ENCODE measurements at places on chromosomes 2 and 18.

GRCh38 chr2:103138123-103138901, 376.5 kb downstream of the TMEM182 start:
- DNase-seq = no peak

GRCh38 chr2:120594856-120595685, 140.6 kb upstream of the GLI2 start:
- DNase-seq = no peak

GRCh38 chr2:182824767-182825158, 41.7 kb downstream of the FRZB start:
- no peak for DNase-seq

- no peak for DNase-seq
Measured at GRCh38 chr2:235191978-235192377, 240.2 kb downstream of the SH3BP4 start.

DNA sequence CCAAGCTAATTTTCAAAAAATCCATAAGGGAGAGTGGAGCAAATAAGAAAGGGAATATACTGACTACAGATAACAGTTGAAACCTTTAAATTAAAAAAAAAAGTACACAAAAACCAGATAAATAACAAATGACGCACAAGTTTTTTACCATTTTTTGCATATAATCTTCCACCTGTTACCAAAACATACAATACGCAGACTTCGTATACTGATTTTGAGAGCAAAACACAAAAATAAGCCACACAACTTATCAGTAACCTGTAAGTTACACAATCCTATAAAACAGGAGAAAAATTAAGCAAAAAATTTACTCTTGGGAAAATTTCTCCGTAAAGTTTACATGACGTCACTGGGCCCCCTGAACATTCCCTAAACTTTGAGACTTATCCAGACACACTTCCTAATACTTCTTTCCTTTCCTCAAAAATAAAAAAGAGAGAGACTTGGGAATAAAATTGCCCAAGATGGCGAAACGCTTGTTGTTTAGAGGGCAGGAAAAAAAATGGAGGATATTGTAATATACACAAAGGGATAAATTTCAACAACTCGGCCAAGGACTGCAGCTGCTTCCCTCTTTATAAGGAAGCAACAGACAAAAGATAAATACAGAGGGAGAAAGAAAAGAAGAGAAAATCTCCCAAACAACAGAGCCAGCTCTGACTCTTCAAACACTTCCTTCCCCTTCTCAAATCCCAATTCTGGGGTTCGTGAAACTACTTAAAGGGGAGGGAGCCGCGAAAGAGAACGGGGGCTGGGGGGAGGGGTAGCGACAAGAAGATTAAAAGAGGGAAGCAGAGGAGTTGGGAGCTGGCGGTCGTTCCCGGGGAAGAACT, 1.6 kb downstream of the BAZ2B start:
- no peak for DNase-seq

DNA sequence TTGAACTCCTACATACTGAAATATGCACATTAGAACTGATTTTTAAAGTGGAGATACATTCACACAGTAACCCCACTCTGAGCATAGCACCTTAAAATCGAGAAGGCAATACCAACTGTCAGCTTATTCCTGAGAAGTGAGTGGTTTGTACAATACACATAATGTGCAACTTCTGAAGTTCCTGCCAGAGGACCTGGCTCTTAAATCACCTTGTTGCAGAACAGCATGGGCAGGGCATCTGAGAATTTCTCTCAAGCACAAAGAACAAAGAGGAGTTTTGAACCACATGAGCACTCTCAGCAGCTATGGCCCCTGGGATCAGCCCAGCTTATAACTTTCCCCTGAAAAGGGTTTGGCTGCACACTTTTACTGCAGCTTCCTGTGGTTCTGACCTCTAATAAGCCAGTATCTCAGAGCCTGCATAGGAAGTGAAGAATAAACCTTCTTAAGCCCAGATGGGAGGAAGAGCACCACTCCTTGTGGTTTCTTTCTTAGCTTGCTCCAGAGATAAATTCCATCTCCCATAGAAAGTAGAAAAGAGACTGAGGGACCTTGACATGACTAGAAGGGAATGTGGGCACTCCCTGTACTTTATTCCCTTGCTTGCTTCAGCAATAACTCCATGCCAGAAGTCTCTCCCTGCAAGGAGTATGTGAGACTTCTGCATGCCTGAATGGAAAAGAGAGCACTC, 862.3 kb downstream of the SUCLG1 start:
- DNase-seq = no peak

- no peak for DNase-seq
Measured at GRCh38 chr2:136538489-136538888, 226.9 kb upstream of the THSD7B start.

DNA sequence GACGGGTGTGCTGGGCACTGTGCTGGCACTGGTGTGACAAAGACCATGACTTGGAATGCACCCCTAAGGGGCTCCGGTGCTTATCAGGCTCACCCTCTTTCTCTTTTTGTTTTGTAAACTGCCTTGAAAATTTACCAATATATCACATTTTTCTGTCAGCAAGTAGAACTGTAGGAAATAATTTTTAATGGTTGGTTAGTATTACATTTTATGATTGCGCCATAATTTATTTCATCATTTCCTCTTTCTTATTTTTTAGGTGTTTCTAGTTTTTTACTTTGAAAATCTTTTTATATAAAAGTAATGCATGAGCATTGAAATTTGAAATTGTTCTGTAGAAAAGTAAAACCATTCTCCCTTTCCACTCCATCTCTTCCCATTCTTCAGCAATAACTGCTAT, 100.9 kb downstream of the MMADHC start:
- DNase-seq = no peak

DNA sequence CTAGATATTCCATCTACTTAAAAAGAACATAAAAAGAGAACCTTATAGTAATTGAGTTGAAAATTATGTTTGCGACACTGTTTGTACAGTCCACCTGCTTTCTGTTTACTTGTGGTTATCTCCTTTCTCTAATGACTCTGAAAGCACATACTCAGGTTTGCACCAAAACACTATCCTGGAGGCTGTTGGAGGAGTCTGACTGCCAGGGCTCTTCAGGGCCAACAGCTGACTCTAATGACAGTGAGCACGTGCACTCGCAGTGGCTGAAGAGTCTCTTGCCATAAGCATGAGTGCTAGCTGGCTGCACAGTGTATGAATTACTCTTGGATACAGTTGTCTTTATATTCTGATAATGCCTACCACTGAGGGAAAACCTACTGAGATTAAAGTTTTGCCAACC, 16.7 kb upstream of the GLS start:
- no peak for DNase-seq

GRCh38 chr2:68747900-68748299, 13.3 kb downstream of the ARHGAP25 start:
- DNase-seq = no peak

GRCh38 chr2:202101026-202101579, 28.0 kb downstream of the KIAA2012 start:
- DNase-seq = no peak

DNA sequence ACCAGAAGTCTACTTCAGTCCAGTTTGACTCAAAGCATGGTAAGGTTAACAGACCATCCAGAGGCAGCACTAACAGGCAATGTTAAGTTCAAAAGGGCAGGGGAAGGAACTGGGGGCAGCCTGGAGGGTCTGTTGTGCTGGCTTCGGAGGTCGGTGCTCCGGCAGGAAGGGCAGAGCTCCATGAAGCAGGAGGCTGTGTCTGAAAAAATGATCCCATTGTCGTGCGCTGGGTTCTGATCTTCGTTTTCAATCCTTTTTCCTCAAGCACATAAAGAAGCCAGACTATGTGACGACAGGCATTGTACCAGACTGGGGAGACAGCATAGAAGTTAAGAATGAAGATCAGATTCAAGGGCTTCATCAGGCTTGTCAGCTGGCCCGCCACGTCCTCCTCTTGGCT, 21.9 kb upstream of the DLX1 start:
- DNase-seq = no peak

GRCh38 chr2:232518844-232519243, 1.3 kb upstream of the PRSS56 start:
- no peak for DNase-seq
